Globus pallidus (tissue), 1 donor: ENCODE measurements at places on chromosomes 1 and 21.

GRCh38 chr1:83994111-83994510 lies 4.8 kb downstream of the TTLL7 start:
- DNase-seq, result no peak

- DNase-seq, result no peak
Measured at GRCh38 chr1:204977318-204977717, 65.7 kb upstream of the CNTN2 start.

- no peak for DNase-seq
Measured at GRCh38 chr1:213245260-213245910, 194.3 kb downstream of the RPS6KC1 start.

- DNase-seq, result no peak
Measured at GRCh38 chr1:81412954-81413353, 387.8 kb upstream of the ADGRL2 start.

GRCh38 chr1:79859212-79859948 lies 852.9 kb upstream of the ADGRL4 start:
- DNase-seq, result no peak
